ENCODE measurements at places on chromosomes 2 and 18.

- no peak for DNase-seq
Measured at GRCh38 chr2:191302459-191303139, 57.4 kb downstream of the MYO1B start.

DNA sequence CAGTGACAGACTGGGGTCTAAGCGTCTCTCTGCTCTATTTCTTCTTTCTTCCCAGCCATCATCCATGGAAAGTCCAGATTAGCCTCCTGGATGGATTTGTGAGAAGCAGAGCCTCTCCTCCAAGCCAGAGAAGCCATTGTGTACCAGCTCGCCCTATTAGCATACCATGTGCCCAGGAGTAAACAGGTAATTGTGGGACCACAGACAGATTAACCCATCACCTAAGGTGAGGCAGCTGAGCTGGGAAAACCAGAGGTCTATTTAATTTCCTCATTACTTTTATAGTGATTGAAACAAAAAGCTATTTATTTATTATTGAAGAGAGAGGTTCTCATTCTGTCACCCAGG lies 54.7 kb upstream of the NT5C1B start:
- no peak for DNase-seq

- no peak for DNase-seq
Measured at GRCh38 chr2:210913461-210913860, 357.1 kb downstream of the CPS1 start.

DNA sequence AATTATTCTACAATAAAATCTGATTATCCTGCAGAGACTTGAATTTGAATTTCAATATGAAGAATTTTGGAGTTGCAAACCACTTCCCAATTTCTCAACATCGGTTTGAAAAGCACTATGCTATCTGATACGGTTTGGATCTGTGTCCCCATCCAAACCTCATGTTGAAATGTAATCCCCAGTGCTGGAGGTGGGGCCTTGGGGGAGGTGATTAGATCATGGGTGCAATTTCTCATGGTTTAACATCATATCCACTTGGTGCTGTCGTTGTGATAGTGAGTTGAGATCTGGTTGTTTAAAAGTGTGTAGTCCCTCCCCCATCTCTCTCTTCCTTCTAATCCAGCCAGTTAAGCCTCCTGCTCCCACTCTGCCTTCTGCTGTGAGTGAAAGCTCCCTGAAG lies 205.7 kb downstream of the NBAS start:
- DNase-seq: no peak

GRCh38 chr18:77658751-77659448 lies 409.3 kb downstream of the GALR1 start:
- DNase-seq: no peak

GRCh38 chr2:74882299-74882687 lies 48.4 kb downstream of the HK2 start:
- DNase-seq: no peak

DNA sequence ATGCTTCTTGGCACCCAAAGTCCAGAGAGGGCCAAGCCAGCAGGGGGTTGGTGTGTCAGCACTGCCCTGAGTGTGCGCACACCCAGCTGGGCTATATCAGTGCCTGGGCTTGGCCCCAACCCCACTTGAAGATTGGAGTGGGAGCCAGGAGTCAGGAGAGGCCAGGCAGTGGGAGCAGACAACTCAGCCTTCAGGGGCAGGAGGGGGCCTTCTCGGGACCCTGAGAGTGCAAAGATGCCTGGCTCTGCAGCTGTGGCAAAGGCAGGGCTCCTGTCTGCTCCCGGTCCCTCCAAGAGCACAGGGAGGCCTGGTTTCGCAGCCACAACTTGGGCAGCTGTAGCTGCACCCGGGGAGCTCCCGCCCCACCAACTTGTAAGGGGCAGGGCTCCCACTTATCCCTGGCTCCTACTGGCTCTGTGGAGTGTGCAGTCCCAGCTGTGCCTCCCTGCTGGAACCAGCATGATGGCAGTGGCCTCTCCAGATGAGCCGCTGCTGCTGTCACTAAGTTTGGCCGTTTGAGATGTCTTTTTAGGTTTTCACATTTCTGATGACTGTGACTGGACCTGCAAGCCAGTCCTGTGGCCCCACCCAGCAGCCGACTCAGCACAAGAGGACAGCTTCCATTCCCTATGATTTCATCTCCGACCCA lies 148.8 kb upstream of the HS6ST1 start:
- DNase-seq: no peak

DNA sequence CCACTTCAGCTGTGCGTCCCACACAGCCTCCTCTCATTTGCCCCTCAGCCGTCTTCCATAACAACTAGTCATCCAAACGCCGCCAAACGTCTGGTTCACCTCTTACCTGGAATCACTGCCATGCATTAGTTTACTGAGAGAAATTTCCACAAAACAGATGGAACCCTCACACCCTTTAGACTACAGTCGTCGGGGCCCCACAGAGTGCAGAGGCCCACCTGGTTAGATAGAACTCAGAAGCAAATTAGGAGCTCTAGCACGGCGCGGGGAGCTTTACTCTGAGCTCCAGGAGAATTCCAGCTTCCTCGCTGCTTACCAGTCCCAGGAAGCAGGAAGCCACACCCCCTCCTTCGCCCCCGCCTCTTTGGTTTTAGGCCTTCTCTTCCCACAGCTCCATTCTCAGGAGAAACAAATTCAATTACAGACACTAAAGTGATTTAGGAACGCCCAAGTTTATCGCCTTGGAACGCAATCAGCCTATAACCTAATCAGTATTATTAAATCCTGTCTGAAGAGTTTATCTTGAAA lies 9.4 kb downstream of the RNU2-63P start:
- DNase-seq: no peak

- DNase-seq: no peak
Measured at GRCh38 chr18:11115276-11115675, 34.1 kb downstream of the PIEZO2 start.

DNA sequence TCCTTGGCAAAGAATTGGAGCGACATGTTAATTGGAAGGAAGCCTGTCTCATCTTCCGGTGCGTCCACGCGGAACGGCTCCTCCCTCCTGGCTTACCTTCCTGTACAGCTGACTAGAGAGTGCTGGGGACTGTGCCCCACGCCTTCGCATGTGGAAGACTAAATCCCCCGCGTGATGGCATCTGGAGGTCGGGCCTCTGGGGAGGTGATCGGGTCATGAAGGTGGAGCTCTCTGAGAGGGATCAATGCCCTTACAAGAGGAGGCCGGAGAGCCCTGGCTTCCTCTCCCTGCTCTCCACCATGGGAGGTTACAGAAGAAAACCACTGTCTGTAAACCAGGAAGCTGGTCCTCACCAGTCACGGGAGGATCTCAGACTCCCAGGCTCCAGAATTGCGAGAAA lies 104.1 kb upstream of the OTOS start:
- no peak for DNase-seq

DNA sequence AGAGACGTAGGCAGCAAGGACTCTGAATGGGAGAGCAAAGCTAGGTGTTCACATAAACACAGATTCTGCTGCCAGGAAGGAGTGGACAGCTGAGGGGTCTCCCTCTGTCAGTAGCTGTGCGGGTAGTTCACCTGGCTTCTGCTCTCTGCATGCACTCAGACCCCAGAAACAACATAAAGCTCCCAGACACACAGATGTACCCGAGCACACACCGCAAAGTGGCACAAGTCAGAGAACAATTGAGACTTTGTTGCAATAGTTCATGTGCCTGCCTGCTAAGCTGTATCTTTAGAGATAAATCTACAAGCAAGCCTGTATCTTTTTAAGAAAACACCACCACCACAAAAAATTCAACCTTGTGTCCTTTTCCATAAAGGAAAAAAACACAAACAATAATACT lies 420.0 kb upstream of the ST6GAL2 start:
- no peak for DNase-seq

GRCh38 chr18:32621034-32621433 lies 150.4 kb upstream of the GAREM1 start:
- no peak for DNase-seq

- DNase-seq: no peak
Measured at GRCh38 chr2:111958901-111959300, 60.5 kb downstream of the MERTK start.

DNA sequence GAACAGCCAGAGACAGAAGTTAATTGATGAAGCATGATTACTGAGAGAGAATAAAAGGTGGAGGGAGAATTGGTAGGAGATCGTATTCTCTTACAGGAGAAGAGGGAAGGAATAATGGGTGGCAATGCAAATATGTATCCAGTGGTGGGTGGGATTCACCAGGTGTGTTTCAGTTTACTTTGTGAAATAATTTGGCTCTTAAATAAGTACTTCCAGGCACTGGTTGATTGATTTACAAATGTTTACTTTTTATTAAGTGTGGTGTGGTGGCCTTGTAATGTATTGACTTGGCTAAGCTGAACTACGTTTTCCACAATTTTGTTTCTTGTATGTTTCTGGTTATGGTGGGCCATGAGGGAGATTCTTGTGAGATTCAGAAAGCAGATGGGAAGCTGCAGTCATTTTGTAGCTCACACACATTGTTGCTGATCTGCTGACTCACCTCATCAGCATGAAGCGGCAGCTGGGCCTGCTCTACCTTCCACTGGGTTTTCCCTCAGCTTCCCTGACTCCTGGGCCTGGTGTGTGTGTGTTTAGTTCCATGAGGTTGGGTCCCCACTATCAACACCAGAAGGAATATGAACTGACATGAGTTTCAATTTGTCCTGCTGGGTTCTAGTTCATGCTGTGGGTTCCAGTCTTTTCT lies 32.6 kb downstream of the MYL12B start:
- DNase-seq: no peak

DNA sequence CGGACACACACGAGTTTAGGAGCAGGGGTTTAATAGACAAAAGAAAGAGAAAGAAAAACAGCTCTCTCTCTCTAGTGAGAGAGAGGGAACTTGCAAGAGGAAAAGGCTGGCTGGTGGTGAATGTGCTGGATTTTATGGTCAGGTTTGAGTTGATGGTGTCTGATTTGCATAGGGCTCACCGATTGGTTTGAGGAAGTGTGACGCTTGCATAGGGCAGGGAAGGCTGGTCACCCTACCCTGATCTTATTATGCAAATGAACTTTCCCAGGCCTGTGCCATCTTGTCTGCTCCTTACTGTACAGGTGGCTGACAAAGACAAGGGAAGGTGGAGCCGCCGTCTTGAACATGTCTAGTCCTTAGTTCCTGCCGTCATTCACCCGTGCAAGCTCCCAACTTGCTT lies 408.9 kb downstream of the RIT2 start:
- no peak for DNase-seq

DNA sequence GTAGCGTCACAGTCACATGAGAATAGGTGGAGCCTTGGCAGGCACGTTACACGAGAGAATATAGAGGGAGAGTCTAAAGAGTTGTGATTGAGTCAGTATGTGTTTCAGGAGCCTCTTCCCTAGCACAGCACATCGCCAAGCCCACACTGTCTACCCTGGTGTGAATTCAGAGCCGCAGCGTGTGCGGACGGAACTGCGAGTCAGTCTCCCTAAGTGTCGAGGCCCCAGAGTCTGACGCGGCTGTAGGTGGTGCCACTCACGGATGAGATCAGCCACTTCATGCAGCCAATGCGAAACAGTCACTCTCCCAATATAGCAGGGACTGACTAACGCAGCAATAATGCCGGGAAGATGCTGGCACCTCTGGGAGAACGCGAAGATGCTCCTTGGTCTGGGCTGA lies 587.3 kb upstream of the ID2 start:
- no peak for DNase-seq

DNA sequence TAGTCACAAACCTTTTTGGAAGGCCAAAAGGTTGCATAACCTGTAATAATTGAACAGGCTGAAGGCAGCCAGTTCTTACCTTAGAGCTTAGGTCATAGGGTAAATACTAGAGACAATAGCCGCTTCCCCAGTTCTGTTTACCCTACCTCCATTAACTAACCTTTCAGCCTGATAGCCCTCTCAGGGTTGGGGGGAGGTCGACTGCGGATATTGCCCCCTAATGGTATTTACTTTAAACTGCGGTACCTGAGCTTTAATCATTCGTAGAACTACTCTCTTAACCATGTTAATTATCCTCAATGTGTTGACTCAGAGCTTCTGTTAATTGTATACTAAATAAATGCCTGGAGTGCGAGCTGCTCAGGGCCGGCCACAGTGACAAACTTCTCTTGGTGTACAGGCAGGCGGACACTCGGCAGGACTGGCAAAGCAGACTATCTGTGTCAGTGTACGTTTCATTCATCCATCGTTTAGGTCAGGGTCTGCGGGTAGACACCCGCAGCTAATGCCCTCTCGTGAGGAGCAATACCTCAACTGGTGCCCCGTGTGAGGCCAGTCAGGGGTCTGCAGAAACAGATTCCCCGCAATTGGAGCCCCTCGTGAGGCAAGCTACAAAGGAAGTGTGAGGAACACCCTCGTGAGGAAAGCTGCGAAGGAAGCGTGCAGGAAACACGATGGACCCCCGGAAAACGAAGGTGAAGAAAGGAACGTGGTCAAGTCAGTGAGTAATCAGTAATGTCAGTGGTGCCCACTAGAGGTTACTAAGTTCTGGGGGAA lies 115.3 kb upstream of the SCN7A start:
- DNase-seq: no peak

GRCh38 chr2:99520813-99521212 lies 31.0 kb upstream of the REV1 start:
- no peak for DNase-seq

- no peak for DNase-seq
Measured at GRCh38 chr2:15152382-15152781, 408.8 kb downstream of the NBAS start.

DNA sequence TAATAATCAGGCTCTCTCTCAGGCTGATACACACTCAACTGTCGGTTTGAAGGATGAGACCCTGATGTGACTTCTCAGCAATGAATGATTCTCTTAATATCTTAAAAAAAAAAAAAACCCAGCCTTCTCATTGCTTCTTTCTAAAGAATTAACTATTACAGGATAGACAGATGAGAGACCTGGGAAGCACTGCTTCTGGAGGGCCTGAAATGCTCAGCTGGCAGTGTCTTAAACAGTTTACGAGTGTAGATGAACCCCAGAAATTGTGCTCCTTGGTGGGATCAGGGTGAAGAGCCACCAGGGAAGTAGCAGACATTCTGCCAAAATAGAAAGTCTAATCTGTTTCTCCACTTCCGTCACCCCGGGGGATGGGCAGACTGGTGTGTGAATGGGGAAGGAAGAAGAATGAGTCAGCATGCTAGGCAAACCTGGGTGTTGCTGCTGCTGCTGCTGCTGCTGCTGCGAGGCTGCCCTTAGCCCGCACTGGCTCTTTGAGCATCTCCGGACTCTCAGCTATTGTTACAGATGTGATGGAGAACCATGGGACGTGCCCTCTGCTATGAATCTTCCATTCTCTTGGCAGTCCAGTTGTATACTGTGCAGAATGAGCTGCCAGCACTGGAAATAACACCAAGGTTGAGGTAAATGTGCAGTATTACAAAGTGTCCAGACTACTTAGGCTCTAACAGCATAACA lies 158.4 kb downstream of the SETBP1 start:
- peak; percentile 11 for DNase-seq

GRCh38 chr2:196068271-196069209 lies at the start of gene DNAH7:
DNAH7 (minus strand) TSS chr2:196068837; CDS start chr2:196068711, 126 bp downstream.
- DNase-seq: peak; percentile 84
